ENCODE measurements at places on chromosomes 5 and 9.

GRCh38 chr5:57028161-57028560 is 76.2 kb upstream of the MIER3 start:
- DNase-seq = no peak

- no peak for DNase-seq
Measured at GRCh38 chr9:38368731-38369130, 23.8 kb upstream of the ALDH1B1 start.

- peak; percentile 31 for DNase-seq
Measured at GRCh38 chr9:119556129-119556875, 187.1 kb upstream of the BRINP1 start.

DNA sequence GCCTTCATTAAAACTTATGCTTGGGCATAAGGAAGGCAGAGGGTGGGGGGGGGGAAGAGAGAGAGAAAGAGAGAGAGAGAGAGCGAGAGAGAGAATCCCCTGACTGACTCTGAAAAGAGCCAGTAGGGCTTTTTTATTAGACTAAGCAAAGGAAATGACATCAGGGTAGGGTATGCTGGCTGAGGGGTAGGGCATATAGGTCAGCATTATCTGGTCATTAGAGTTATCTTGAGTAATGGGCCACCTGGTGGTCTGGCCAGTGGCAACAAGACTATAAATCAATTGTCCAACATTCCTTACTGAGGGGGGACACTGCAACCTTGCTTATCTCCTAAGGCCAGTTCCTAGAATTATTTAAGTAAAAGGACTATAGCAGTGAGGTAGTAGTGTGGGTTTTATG is 67.2 kb downstream of the TSSK1B start:
- DNase-seq = no peak

- no peak for DNase-seq
Measured at GRCh38 chr9:134554373-134555093, 87.1 kb upstream of the COL5A1 start.

DNA sequence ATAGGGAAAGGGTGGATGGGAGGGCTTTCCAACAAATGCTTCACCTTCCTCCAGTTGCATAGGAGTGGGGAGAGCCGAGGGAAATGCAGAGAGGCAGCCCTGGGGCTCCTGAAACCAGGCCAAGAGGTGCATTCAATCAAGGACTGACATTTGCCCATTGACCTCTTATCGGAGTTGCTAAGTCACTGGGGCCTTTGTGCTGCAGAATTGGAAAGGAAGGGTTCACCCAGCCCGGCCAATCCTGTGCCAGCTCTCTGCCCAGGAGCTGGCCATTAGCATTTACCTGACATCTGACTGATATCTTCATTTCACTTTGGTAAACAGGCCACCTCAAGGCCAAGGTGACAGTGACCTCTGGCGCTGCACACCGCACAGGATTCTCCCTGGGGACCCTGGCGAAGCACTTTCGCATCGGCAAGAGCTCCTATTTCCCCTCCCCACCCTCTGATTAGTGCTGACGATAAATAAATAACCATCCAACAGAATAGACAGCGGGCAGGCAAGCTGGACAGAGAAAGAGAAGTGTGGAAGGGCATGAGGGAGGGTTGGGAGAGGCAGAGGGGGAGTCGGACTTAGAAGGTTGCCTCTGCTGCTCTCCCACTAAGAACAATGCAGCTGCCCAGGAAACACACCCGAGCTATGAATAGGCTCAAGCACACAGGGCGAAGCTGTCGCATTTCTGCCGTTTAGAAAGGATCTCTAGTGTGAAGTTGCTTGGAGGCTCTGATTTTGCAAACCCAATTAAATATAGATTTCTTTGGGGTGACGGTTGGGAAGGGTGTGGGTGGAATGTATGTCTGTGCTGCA is 57.0 kb upstream of the BOD1 start:
- DNase-seq = no peak

- no peak for DNase-seq
Measured at GRCh38 chr5:142819825-142820224, 49.6 kb downstream of the ARHGAP26 start.

GRCh38 chr5:180639741-180640610 is 9.4 kb downstream of the FLT4 start:
- DNase-seq = no peak

GRCh38 chr5:13866792-13867191 is 77.7 kb downstream of the DNAH5 start:
- peak; percentile 6 for DNase-seq

DNA sequence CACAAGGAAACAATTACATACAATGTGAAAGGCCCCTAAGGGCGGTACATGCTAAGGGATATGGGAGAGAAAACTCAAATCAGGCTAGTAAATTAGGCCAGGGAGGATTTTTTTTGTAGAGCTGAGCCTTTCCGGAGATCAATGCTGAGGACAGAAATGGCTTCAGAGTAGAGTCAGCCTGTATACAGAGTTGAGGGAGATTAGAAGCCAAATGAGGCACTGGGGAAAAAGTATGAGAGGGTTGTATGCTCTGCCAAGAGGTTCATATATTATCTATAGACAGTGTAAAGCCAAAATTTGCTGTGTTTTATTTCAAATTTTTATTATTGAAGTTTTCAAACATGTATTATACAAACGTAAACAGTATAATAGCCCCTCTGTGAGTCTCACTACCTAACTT is 103.1 kb downstream of the BNC2 start:
- no peak for DNase-seq

DNA sequence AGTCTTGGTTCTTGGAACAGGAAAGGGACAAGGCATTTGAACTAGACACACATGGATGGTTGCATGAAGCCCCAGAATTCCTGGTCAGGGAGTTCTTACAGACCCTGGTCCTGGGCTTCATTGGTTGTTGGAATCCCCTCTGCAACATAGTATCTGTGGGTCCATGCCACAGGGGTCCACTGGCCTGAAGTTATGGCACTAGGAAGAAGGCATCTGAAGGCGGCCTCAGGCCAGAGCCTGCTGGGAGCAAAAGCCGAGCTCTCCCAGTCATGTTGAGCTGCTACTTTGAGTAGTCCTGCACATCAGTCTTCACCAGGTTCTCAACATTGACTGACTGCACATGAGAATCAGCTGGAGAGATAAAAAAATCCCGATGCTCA is 71.1 kb upstream of the PITX1 start:
- DNase-seq = no peak

DNA sequence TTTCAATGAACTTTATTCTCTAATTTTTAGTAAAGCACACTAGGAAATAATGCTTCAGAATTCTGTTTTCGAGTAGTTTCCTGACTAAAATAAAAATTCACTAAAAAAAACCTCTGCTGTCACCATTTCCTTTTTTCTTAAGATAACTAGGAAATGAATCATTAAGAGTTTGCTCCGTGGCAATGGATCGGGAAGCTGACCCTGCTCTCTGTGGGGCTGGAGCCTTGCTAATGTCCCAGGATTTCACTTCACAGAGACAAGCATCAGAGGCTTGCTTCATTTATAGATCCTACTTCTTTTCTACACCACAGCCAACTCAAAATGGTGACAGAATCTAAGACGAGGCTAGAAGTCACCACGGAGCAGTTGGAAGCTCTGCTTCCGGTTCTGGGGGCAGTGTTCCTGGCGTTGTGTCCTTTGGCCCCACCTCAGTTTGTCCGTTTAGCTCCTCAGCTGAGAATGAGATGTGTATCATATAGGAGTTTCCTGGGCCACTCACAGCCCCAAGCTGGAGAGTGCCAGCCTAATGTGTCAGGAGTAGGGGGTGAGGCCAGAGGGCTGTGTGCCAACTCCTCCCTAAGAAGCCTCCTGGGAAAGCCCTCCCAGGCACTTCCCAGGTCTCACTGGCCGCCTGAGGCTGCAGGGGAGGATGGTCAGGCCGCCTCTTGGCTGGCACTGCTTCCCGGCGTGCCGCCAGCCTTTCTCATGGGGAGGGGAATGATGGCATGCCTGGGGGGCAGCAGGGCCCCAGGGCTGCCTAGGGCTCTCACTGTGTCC is 19.6 kb downstream of the TENT4A start:
- DNase-seq = no peak

DNA sequence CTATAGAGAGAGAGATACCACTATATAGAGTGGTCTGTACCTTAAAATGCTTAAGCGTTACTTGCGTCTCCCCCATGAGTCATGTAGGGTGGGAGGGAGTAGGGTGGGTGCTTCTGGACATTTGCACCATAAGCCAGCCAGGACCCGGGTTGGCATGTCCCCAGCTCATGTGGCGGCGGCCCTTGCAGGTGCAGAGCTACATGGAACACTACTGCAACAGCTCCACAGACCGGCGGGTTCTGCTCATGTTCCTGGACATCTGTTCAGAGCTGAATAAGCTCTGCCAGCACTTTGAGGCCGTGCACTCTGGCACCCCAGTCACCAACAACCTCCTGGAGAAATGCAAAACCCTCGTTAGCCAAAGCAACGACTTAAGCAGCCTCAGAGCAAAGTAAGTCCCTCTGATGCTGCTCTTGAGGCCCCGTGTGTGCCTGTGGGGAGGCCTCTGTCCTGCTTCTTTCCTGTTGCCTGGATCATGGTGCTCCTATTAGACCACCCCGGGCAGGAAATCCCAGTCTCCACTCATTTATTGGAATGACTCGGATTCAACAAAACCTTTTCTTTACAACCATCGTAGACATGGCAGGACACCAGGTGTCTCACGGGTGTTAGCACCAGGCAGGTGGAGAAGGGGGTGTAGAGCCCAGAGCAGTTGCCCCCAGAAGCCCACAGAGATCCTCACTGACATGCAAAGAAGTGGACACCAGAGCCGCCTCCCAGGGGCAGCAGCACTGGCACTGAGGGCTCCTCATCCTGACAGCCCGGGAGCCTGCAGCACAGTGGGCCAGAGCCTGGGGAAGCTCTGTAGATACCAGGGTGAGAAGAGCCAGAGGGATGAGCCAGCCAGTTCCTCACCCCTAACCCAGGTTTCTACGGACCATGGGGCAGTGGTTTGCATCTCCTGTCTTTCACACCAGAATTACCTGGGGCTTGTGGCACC is 8.8 kb downstream of the SPACA9 start:
- no peak for DNase-seq

DNA sequence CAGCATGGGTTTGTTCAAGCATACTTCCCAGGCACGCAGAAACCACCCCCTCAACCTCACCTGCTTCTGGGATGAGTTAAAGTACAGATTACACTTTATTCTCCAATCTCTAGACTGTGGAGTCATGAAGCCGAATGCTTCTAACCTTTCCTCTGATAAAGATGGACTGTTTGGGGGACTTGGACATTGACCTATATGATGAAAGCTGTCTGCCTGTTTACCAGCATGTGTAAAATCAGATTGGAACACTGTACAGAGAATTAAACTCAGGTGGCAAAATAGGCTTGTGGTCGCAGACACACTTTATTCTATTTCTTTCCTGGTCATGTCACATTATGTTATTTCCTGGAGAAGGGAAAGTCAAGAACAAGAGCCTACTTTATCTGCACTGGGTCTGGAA is 25.7 kb downstream of the IL9 start:
- no peak for DNase-seq

GRCh38 chr5:107743373-107744000 is 72.8 kb upstream of the EFNA5 start:
- peak; percentile 12 for DNase-seq

- DNase-seq = peak; percentile 18
Measured at GRCh38 chr9:26058111-26058895, 380.1 kb upstream of the TUSC1 start.

DNA sequence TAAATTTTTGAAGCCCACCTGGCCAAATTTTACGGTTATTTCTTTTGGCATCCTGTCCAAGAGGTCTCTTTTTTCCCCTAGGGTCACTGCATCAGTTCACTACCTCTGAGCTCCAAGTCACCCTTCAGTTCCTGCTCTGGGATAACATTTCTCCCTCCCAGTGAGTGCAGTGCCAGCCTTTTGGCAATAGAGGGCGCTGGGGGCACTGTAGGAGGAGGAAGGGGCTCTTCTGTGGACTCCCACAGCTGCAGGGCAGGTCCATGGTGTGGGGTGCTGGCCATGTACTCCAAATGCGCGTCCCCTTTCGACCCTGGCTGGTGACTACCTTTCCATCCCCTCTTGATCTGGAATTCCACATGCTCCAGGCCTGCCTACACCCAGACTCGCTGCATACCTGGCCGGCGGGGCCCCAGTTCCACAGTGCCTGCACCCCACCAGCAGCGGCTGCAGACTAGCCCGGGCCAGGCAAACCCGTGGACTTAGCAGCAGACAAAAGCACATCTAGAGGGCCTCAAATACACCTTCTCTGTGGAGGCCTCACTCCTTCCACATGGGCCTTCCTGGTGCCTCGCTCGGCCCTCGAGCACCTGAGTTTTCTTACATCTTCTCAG is 20.3 kb upstream of the NINJ1 start:
- DNase-seq = no peak

DNA sequence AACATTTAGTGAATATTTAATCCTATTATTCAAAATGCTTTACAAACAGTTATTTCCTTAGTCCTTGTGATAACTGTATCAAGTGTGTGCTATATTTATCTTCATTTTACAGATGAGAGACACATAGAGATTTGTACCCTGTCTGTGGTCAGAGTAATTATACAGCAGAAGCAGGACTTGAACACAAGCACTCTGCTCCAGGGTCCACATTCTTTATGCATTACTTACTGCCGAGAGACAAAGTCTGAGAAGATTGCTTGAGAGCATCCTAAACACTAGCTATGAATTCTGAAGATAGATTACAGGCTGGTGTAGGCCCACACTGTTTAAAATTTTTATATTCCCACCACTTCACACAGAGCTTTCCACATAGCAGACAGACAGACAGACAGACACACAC is 926.1 kb upstream of the DMAC1 start:
- DNase-seq = no peak
